B cell (primary cell): ENCODE measurements at places on chromosomes 6 and 20. TPM values are rescaled to one million over a fixed set of nuclear protein-coding genes. Genes with fewer than 3 reads are reported as not detected.

Gene PRR18
- not detected in 2 replicates for total RNA-seq

Gene OVOL2
- not detected in 2 replicates for total RNA-seq

Gene RAB32
- total RNA-seq, result not detected in 2 replicates

DNA sequence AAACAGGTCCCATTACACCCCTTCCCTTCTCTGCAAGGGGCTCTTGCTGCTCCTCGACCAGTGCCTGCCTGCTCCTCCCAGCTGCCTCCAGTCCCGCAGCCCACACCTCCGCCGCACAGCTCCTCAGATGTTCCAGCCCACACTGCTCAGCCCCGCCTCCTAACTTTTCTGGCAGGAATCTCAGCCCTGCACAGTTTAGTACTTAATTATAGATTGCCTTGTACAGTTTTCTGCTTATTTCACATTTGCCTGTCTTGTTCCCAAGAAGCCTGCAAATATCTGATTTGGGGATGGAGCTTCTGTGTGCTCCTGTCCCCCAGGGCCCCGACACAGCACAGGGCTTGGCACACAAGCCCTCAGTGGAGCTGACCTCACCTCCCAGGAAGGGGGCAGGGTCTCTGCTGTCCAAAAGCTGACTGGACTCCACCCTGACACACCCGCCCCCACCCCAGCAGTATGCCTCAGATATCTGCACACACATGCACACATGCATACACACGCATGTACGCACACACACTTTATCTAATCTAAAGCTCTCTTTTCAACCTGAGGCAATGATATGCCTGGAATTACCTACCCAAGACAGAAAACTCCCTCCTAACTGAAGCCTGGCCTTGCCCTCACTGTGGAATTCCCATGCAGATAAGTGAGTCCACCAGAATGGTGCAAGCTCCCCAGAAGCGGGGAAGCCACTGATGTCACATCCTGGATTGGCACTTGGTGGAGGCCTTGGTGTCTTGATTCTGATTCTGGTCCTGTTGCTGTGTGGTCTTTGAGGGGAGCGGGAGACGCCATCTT is 1.2 kb upstream of the PNPLA1 start:
- no peak overlapping the region for H3K4me3 ChIP-seq
- DNase-seq, result no peak
- no peak overlapping the region for H3K27ac ChIP-seq
- H3K4me1 ChIP-seq, result no peaks in the 10 kb centered on the region
- no peaks in the 10 kb centered on the region for H3K27me3 ChIP-seq

DNA sequence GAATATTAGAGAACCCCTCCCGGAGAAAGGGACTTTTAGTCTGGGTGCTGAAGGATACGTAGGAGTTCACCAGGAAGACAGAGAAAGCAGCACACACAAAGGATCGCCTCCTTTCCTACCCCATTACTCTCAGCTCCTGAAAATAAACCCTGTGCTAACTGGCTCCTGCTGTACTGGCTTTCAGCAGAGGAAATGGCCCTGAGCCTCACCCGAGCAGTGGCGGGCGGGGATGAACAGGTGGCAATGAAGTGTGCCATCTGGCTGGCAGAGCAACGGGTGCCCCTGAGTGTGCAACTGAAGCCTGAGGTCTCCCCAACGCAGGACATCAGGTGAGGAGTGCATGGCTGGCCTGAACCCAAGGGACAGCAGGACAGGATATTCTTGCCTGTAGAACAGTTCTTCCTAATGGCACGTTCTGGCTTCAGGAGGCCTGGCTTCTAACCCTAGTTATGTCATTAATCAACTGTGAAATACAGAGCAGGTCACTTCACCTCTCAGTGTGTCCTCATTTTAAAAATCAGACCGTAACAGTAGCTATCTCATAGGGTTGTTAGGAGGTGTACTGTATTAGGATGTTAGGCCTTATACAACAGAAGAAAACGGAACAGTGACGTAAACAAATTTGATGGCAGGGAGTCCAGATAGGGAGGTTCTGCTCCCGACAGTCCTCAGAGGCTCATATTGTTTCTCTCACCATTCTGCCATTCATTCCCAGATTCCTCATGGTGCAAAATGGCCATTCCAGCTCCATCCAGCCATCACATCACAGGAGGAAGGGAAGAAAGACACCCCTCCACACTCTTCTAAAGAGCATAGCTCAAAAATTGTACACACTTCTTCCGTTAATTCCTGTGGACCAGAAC is 1.8 kb downstream of the RBCK1 start:
- H3K27ac ChIP-seq, result no peak overlapping the region
- H3K36me3 ChIP-seq, result no peaks in the 10 kb centered on the region
- DNase-seq, result no peak

GRCh38 chr6:153814136-153814535 is 224.9 kb upstream of the OPRM1 start:
- no peak overlapping the region for H3K4me3 ChIP-seq
- no peaks in the 10 kb centered on the region for H3K36me3 ChIP-seq
- no peak for DNase-seq
- H3K27me3 ChIP-seq, result no peaks in the 10 kb centered on the region
- no peaks in the 10 kb centered on the region for H3K4me1 ChIP-seq
- no peak overlapping the region for H3K27ac ChIP-seq

- H3K36me3 ChIP-seq, result no peaks in the 10 kb centered on the region
- H3K27ac ChIP-seq, result no peak overlapping the region
- H3K4me3 ChIP-seq, result no peak overlapping the region
- no peak for DNase-seq
Observed at GRCh38 chr6:3553254-3553653, 96.4 kb upstream of the SLC22A23 start.

GRCh38 chr20:20148779-20149178 is 96.4 kb downstream of the CFAP61 start:
- H3K27me3 ChIP-seq, result no peaks in the 10 kb centered on the region
- H3K4me1 ChIP-seq, result no peaks in the 10 kb centered on the region
- no peak overlapping the region for H3K27ac ChIP-seq
- no peak overlapping the region for H3K4me3 ChIP-seq
- no peaks in the 10 kb centered on the region for H3K36me3 ChIP-seq
- no peak for DNase-seq

GRCh38 chr20:47358672-47359529 is 2.4 kb upstream of the ZMYND8 start:
- H3K27me3 ChIP-seq, result no peaks in the 10 kb centered on the region
- H3K27ac ChIP-seq, result peak overlapping the region; percentile 90

DNA sequence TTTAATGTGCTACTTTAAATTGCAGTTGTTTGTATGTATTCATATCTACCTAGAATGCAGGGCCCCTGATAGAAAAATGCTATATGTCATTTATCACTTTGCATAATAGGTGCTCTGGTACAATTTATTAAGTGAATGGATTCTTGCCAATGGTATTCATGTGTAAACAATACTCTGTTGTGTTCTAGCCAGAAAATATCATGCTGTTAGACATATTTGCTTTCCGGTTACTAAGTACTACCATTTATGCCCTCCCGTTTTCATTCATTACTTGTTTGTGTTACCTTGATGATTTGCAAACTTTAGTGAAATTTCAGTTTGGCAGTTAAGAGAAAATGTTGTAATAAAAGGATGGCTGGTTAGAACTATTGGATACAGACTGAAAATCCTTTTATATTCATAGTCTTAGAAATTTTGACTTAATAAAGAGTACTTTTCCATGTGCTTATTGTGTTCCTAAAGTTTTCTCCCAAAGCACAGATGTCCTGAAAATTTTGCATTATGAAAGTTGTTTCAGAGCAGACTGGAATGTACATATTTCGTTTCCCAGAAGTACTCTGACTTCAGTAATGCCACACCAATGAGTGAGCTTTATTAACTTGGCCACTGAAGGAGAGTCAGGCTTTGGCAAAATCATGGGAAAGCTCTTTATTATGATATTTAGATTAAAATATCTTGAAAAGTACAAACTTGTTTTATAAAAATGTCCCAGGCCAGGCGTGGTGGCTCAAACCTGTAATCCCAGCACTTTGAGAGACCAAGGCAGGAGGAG is 31.5 kb downstream of the RPF2 start:
- H3K4me3 ChIP-seq, result no peak overlapping the region
- DNase-seq, result no peak
- H3K27ac ChIP-seq, result no peak overlapping the region
- no peaks in the 10 kb centered on the region for H3K4me1 ChIP-seq
- H3K27me3 ChIP-seq, result no peaks in the 10 kb centered on the region
- peaks cover 42% of the 10 kb centered on the region for H3K36me3 ChIP-seq

DNA sequence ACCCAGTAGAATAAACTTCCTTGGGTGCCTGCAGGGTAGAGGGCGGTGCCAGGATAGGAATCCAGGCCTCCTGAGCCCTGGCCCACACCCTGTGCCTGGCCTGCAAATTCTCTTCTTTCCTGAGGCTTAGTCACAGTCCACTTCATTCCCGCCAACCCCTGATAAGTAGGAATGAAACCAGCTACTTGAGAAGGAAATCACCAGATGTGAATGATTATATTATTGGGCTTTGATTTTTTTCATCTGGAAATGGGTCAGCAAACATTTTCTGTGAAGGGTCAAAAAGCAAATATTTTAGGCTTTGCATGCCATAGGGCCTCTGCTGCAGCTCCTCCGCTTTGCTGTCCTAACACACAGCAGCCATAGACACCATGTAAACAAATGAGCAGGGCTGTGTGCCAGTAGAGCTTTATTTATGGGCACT is 50.2 kb downstream of the STK35 start:
- H3K27me3 ChIP-seq, result no peaks in the 10 kb centered on the region
- no peak overlapping the region for H3K4me3 ChIP-seq
- no peak overlapping the region for H3K27ac ChIP-seq
- H3K36me3 ChIP-seq, result peaks cover 11% of the 10 kb centered on the region
- no peaks in the 10 kb centered on the region for H3K4me1 ChIP-seq

DNA sequence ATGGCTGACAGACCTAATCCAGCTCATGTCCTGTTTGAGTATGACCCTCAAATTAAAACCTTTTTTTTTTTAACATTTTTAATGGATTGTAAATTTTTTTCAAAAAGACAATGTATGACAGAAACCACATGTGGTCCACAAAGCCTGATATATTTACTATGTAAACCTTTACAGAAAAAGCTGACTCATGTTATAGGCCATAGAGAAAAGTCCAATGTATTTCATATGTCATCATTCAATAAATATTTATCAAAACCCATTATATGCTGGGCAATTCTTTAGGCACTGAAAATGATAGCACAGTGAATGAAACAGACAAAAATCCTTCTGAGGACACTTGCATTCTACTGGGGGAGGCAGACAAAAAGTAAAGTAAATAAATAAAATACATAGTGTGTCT is 826.2 kb upstream of the FLRT3 start:
- H3K4me1 ChIP-seq, result no peaks in the 10 kb centered on the region
- no peaks in the 10 kb centered on the region for H3K27me3 ChIP-seq
- no peaks in the 10 kb centered on the region for H3K36me3 ChIP-seq

- no peak overlapping the region for H3K27ac ChIP-seq
- no peaks in the 10 kb centered on the region for H3K4me1 ChIP-seq
- no peak for DNase-seq
- H3K36me3 ChIP-seq, result no peaks in the 10 kb centered on the region
- H3K27me3 ChIP-seq, result no peaks in the 10 kb centered on the region
Observed at GRCh38 chr6:69022993-69023392, 387.9 kb downstream of the ADGRB3 start.

- H3K4me3 ChIP-seq, result no peak overlapping the region
- no peaks in the 10 kb centered on the region for H3K36me3 ChIP-seq
- H3K27me3 ChIP-seq, result no peaks in the 10 kb centered on the region
- DNase-seq, result no peak
Observed at GRCh38 chr6:119647309-119647708, 297.7 kb upstream of the MAN1A1 start.

- H3K27me3 ChIP-seq, result no peaks in the 10 kb centered on the region
- no peaks in the 10 kb centered on the region for H3K36me3 ChIP-seq
- H3K4me1 ChIP-seq, result peaks cover 19% of the 10 kb centered on the region
- H3K4me3 ChIP-seq, result no peak overlapping the region
- DNase-seq, result no peak
Observed at GRCh38 chr6:388202-388903, 3.2 kb upstream of the IRF4 start.

GRCh38 chr20:34586488-34587163 is 28.1 kb downstream of the MAP1LC3A start:
- no peak for DNase-seq
- H3K27me3 ChIP-seq, result no peaks in the 10 kb centered on the region
- no peak overlapping the region for H3K27ac ChIP-seq
- H3K4me1 ChIP-seq, result peaks cover 3% of the 10 kb centered on the region
- peaks cover 24% of the 10 kb centered on the region for H3K36me3 ChIP-seq

GRCh38 chr20:16952965-16953364 is 204.8 kb downstream of the OTOR start:
- no peaks in the 10 kb centered on the region for H3K27me3 ChIP-seq
- no peak for DNase-seq
- H3K27ac ChIP-seq, result no peak overlapping the region
- H3K36me3 ChIP-seq, result no peaks in the 10 kb centered on the region
- no peaks in the 10 kb centered on the region for H3K4me1 ChIP-seq

GRCh38 chr6:30327232-30327746 is 562 bp downstream of the TRIM39 start:
- peak overlapping the region; percentile 98 for H3K27ac ChIP-seq
- H3K4me1 ChIP-seq, result peaks cover 31% of the 10 kb centered on the region
- no peak for DNase-seq
- H3K36me3 ChIP-seq, result peaks cover 26% of the 10 kb centered on the region
- H3K4me3 ChIP-seq, result peak overlapping the region; percentile 90
- no peaks in the 10 kb centered on the region for H3K27me3 ChIP-seq

DNA sequence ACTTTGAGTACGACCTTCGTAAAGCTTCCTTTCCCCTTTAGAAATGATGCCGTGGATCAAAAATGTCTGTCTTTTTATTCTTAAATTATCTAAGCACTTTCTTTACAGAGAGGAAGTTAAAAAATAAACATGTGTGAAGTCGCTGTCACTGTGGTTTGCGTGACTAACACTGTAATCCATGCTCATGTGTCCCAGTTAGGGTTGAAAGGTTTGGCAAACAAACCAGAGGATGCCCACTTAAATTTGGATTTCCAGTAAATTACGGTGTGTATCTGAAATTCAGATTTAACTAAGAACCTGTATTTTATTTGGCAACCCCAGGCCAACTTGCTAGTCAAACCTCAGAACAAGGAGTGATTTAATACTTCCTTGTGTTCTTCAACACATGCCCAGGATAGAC is 21.1 kb downstream of the HLA-DRB1 start:
- no peaks in the 10 kb centered on the region for H3K36me3 ChIP-seq
- H3K27ac ChIP-seq, result no peak overlapping the region
- H3K27me3 ChIP-seq, result no peaks in the 10 kb centered on the region
- H3K4me1 ChIP-seq, result no peaks in the 10 kb centered on the region

GRCh38 chr6:117396228-117396627 is 29.5 kb downstream of the ROS1 start:
- H3K4me1 ChIP-seq, result no peaks in the 10 kb centered on the region
- H3K36me3 ChIP-seq, result no peaks in the 10 kb centered on the region
- no peak for DNase-seq
